Renal cortical epithelial cell (primary cell): ENCODE measurements at places on chromosomes 2 and 18.

- no peak for DNase-seq
These were observed 72.3 kb upstream of the ITGA4 start for GRCh38 chr2:181384923-181385322.

GRCh38 chr2:160205505-160205904, 5.4 kb upstream of the ITGB6 start:
- peak; percentile 100 for DNase-seq

GRCh38 chr18:37636831-37637477, 71.4 kb upstream of the CELF4 start:
- DNase-seq, result no peak

DNA sequence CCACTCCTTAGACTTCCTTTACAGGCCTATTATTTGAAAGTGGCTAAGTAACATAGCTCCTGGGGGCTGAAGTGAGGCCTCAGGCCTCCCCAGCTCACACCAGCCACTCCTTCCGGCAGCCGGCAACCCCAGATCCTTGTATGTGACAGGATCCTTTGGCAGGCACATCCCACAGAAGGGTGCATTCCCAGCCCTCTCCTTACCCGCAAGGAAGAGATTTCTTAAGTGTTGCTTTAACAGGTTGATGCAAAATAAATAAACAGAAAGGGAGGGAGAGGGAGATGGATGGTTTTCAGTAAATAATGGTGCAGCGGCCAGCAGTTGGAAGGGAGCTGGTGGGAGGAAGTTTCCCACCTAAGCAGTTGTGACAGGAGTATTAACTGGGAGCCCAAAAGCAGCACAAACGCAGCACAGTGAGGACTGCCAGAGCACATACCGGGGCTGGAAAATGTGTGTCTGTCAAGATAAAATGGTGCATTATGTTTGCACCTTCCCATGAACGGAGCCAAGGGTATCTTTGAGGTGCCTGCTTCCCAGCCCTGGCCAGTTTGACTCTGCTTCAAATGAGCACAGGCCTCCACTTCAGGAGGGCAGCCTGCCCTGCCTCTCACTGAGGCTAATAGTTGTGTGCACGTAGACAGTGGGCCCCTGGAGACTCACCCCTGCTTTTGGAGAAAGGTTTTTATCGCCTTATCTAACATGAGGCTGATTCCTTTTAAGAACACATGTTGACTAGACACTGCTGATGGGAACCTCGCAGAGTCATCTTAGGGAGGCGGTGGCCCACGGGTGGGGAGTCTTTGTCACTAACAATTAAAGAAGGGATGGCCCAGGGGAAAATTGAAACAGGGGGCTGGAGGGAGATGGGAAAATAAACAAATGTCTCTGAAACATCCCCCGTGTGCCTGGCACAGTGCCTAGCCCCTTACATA, 32.8 kb downstream of the NRP2 start:
- no peak for DNase-seq

DNA sequence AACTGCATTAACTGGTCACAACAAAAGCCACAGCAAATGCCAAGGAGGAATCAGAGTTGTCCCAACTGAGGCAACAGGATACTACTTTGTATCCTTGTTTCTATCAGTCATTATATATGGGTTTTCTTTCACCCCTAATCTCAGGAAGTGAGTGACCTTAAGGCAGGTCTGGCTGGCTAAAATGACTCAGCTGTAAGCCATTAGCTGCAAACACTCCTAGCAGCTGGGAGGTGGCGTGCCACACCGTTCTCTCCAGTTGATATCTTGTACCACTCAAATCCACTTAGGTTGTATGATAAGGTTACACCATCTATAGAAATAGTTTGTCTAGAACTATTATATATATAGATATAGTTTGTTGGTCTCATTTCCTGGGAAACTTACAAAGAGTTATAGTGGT, 171.1 kb upstream of the MC4R start:
- peak; percentile 6 for DNase-seq

DNA sequence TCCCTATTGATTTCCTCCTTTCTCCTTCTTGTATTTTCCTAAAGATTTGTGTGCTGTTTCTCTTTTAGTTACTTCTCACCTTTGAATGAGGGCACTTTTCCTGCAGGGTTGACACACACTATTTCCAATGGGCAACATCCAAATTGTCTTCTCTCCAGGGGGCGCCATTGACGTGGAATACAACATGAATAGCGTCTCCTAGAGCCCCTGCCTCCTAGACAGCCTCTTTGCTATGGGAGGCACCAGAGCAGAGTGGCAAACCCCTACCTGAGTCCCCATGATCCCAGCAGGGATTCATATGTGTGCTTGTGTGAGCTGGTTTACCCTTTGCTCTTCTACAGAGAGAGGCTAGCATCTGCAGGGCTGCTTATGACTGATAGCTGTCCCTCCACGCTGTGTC, 61.3 kb upstream of the ITSN2 start:
- DNase-seq, result peak; percentile 30
